ENCODE measurements at places on chromosomes 1 and 21.

GRCh38 chr1:45913183-45913683 lies 109.8 kb downstream of the MAST2 start:
- peak; percentile 75 for DNase-seq

DNA sequence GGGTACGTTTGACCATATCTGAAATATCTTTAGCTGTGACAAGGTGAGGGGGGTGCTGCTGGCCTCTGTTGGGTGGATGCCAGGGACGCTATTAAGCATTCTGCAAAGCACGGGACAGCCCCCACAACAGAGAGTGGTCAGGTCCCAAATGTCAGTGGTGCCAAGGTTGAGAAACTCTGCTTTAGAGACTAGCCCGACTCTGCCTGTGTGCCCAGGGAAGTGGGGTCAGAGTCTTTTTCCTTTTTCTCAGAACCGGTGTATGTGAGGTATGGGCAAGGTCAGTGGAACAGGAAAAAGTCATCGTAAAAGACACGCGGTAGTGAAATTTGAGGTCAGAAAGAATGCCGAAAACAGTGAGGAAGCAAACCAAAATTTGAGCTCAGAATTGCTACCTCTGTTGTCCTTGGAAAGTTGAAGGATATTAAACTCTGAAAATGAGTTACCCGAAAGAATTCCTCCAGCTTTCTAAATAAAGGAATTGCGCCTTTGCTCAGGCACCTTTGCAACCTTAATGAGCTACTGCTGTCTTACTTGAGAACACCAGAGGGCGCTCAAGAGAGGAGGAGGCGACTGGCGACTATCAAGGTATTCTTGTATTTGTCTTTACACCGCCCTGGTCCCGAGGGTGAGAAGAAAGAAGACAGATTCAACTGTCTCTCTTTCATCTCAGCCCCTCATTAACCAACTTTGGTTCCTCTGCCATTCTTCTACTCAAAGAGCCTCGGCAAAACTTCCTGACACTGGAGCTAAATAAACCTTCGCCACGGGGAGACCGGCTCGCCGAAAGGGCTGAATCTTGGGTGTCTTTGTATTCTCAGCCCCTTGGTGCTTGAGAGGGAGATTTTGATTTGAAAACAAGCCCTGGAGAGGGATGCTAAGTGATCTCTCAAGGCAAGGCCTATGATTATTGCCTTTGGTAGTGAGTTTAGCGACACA lies 85.4 kb upstream of the OLIG2 start:
- no peak for DNase-seq

GRCh38 chr1:17930635-17931034 lies 175.5 kb downstream of the ACTL8 start:
- no peak for DNase-seq

DNA sequence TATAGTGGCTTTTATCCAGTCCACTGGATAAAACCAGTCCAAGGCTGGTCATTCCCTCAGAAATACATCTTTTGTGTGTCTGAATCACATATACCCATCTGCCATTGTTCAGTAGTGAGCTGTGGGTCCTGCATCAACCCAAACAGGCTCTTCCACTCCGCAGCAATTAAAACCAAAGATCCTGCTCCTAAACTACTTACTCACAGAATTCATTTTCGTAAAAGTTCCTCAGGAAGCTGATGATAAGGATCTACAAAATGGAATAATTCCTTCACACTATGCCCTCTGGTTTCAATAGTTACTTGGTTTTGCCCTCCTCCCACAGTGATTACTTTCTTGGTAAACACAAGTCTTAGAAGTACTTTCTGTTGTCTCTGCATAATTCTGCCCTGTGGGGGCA lies 5.1 kb upstream of the MFSD2A start:
- DNase-seq, result no peak

DNA sequence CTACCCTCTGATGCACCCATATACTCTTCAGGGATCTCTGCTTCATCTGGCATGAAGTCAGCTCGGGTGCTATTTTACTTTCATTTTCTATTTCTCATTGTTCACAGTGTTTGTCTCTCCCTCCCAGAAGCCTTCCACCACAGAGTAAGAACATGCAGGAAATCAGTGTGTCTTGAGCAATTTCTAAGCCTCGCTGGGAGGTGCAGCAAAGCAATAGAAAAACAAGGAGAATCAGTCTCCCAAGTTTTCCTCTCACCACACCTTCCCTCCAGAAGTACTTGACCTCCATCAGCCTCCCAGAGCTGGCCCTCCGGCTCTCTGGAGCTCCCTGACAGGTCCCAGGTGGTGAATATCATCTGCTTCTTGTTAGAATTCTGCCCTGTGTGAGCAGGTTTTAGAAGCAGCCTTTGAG lies 594.7 kb upstream of the CAMK1G start:
- DNase-seq, result peak; percentile 63

DNA sequence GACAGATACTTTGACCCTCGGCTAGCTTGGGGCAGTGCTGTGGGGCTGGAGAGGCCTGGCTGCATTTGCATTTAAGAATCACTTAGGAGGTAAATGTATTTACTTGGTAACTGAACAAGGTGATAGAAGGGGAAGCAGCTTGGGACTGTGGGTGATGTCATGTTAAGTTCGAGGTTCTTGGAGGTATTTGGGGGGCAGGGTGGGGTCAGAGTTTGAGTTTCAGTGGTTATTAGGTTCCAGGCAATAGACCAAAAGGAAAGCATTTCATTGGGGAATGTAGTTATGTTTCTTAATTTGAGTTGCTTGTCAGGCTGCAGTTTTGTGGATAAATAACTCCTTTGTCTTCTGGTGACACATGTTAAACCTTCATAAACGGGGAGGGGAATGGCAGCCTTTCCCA lies 2.4 kb upstream of the FAM78B start:
- no peak for DNase-seq

DNA sequence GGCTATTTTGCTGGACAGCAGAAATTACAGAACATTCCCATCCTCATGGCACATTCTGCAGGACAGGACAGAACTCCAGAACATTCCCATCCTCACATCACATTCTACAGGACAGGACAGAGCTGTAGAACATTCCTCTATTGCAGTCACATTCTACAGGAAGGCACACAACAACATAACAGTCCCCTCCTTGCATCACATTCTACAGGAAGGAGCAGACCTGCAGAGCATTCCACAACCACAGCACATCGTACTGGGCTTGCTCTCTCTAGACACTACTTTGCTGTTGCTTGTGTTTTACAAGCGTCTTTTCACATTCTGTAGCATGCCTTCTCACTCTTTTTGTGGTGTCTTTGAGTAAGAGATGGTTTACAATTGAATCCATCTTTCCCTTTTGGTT lies 26.8 kb upstream of the ABCB10 start:
- DNase-seq, result no peak

DNA sequence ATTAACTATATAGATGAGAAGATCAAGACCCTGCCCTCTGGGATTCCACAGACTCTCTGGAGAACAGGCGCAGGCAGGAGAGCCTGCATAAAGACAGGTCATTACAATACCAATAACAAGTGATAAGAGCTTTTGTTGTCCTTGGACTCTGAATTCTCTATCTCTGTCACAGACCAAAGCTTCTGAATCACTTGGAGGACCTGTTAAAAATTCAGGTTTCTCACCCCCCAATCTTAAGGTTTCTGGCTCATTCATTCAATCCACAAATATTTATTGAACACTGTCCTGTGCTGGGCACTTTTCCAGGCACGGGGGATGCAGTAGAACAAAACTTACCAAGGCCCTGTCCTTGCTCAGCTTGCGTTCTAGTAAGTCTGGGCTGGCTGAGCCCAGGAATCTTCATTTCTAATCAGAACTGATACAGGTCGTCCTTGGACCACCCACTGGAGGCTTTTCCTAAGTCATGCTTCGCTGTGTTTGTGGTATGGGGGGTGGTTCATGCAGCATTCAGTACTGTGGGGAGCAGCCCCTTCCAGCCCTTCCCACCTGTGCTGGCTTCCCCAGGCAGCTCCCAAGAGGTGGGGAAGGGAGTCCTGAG lies 1.4 kb downstream of the EFNA4 start:
- DNase-seq, result no peak

DNA sequence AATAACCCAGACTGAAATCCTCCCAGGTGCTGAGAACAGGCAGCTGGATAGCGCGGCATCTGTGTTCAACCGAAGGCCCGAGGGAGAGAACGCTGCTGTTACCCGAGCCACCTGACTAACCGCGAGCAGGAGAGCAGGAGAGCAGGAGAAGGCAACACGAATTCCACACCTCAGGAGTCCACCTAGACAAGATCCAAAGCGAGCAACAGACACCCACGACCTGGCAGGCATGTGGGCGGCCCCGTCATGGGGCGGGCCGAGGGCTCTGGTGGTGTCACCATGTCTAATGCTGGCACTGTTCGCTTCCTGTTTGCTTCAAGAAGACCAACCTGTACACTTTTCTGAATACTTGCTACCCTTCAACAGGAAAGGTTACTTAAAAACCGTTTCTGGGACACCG lies 20.9 kb upstream of the SPATC1L start:
- peak; percentile 69 for DNase-seq

DNA sequence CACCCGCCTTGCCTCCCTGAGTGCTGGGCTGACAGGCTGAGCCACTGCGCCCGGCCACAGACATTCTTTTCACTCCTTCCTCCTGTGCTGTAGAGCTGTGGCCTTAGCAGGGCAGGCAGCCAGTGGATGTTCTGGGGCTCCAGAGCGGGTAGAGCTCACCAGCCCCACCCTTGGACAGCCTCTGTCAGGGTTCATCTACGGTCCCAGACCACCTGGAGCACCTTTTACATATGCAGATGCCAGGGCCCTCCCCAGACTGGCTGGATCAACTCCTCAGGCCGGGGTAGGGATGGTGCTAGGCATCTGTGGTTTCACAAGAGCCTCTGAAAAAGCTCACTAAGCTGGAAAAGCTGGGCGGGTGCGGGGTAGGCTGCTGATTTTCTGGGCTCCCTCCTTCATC lies 4.6 kb downstream of the ATP13A2 start:
- peak; percentile 69 for DNase-seq

GRCh38 chr21:25107708-25108107 lies 499.6 kb downstream of the MRPL39 start:
- DNase-seq, result no peak

- no peak for DNase-seq
Observed at GRCh38 chr21:35222541-35222941, 173.4 kb upstream of the RUNX1 start.
